Stimulated activated CD8-positive, alpha-beta memory T cell treated with anti-CD3 and anti-CD28 coated beads, Interleukin-4, amount 100 ng/mL, for 1 hour (primary cell): ENCODE measurements at places on chromosomes 12 and 14.

DNA sequence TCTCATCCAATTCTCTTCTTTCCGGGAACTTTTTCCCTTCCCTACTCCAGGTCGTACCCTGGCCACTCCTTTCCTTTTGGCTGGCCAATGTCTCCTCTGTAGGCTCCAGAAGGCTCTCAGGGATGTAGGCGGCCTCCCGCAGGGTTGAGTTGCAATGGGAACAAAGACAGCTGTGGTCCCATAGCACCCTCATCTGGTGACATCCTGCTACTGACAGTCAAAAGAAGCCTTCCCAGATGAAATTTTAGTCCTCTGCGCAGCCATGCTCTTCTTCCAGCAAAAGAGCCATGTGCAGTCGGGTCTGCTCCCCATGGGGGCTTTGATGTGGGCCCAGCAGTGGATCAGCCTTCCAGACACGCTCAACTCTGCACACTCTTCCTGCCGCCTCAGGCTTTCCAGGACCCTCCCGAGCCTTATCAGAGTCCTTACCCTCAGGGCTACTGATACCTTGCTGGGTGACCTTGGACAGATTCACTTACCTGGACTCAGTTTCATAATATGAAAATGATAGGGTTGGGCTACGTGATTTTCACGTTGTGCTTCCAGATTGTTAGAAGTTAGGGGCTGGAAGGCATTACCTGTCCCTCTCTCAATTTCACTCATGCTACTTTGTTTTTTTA is 5.5 kb upstream of the CELA1 start:
- DNase-seq, result no peak

- DNase-seq, result no peak
These were observed 5.3 kb upstream of the GALNT8 start for GRCh38 chr12:4714879-4715278.

GRCh38 chr12:4962539-4963486 is 53.1 kb downstream of the KCNA1 start:
- no peak for DNase-seq

- no peak for DNase-seq
These were observed 824 bp downstream of the DDX55 start for GRCh38 chr12:123602651-123603195.

- no peak for DNase-seq
These were observed 75.3 kb downstream of the BMP4 start for GRCh38 chr14:53881161-53881871.

DNA sequence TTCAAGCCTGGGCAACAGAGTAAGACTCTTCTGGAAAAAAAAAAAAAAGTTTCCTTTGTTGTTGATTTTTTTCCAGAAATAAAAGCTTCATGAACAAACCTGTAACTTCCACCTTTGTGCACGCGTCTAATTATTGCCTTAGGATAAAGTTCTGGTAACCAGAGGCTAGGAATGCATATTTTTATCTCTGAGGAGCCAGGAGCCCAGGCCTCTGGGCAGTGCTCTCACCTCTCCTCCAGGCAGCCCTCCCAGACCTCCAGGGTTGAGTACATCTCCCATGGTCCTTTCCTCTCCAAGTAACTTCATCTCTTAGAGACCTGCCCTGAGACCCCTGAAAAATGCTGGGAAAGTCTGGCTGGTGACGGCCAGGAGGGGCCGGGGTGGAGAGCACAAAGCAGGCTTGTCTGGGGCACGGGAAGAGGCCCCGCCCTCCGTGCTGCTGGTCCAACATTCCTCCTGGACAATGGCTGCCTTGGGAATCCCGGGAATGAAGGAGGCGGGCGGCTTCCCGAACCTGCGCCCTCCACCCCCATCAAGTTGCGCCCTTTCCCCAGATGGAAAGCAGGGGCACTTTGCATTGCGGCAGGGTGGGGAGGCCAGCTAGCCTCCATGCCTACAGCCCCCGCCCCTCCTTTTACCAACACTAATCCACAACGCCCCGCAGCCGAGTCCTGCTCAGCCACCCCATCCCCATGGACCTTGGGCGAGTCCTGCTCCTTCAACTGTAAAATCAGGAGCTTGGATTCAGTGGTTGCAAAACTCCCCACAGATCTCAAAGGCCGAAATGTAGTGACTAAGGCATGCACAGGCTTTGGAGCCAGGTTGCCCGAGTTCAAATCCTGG is 7.3 kb upstream of the FIGNL2 start:
- DNase-seq, result no peak

DNA sequence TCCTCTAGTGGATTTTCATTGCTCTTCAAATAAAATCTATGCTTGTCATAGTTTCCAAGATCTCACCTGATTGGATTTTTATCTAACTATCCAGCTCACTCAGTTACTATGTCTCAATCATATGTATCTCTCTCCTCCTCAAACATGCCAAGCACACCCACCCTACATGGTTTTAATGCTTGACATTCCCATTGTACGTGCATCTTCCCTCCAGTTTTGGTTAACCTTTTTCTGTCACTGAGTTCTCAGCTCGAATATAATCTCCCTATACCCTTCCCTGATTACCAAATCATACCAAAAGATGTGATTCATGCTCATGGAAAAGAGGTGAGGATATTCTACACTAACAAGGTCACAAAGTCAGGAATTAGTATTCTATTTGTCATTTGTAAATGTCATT is 12.0 kb upstream of the PTPRQ start:
- no peak for DNase-seq

DNA sequence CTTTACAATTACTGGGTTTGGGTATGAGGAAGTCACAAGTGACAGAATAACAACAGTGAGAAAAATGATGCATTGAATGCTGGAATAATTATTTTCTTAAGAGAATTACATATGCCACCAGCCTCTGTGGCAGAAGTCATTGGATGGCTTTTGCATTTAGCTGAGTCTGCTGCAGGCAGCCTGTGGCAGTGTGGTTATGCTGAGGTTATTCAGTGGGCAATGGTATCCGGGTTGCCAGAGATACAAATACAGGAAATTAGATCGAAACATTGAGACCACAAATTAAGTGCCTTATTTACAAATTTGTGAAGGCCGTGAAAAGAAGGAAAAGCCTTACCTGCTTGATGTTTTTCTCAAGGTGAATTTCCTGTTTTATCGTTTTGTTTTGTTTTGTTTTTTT is 1050.0 kb downstream of the GALC start:
- no peak for DNase-seq

DNA sequence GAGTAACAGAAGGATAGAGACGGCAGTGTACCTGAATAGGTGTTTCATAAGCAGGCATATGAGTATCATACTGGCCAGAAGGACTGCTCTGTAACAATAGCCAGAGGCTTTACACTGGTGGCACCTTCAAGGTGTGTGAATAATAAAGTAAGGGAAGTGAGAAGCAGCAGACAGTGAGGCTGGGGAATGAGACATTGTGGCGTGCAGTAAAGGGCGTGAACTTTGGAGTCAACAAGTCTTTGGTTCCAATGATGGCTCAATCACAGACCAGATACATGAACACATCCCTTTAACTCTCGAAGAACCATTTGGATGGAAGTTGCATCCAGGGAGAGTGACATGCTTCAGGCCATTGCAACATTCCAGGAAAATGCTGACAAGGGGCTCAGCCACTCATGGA is 32.0 kb upstream of the CCND2 start:
- no peak for DNase-seq

- no peak for DNase-seq
These were observed 124.2 kb upstream of the MIS18BP1 start for GRCh38 chr14:45377166-45377565.

- no peak for DNase-seq
These were observed 392.5 kb downstream of the GLT1D1 start for GRCh38 chr12:129245769-129246168.

GRCh38 chr12:110862329-110862728 is 15.5 kb downstream of the CCDC63 start:
- DNase-seq, result no peak

DNA sequence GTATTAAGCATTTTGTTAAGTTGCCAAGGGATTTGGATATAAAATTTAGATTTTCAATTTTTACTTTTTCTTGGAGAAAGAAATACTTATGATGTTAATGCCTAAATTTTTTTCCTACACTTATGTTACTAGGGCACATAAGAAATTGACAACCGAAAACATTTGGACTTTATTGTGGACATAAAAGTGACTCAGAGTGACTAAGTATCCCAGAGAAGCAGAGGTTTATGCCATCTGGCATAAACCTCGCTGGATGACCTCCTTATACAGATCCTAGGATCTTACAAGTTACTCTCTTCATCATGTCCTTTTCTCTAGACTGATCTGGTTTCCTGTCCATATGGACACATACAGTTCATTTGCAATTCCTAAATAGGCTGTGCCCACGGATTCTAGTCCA is 89.8 kb downstream of the RERG start:
- no peak for DNase-seq

GRCh38 chr14:64680013-64680713 is 24.1 kb upstream of the PLEKHG3 start:
- no peak for DNase-seq

DNA sequence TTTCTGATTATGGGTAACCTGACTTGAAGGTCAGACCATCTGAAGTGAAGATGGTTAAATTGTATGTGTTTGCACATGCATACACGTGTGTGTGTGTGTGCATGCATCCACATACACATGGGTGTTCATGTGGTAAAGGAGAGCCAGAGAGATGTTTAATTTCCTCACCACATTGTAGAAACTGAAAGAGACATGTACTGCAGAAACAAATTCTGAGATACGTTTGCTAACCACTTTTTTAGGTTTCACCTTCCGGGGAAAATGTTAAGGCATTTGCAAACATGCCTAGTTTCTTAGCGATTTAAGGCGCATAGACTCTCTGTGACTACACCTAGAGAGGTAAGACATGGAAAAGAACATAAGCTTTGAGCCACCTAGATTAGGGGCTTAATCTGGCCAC is 362.9 kb downstream of the RAD51B start:
- DNase-seq, result no peak

GRCh38 chr14:95515080-95515489 is 1.4 kb downstream of the SYNE3 start:
- no peak for DNase-seq

DNA sequence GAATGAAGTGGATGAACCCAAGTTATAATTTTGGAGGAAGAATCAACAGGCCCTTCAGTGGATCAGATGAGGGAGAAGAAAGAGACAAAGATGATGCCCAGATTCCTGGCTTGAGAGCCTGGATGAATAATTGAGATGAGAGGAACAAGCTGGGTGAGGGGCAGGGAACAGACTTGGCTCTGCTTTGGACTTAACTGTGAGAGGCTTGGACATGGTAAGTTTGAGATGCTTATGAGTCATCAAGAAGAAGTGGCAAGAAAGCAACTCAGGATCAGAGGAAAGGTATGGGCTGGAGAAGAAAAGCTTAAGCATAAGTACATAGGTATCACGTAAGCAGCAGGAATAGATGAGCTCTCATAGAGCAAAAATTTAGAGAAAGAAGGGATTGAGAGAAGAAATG is 55.3 kb downstream of the FIGNL2 start:
- no peak for DNase-seq

- DNase-seq, result peak; percentile 58
These were observed 741.8 kb downstream of the TMEM121 start for GRCh38 chr14:106268013-106268727.

DNA sequence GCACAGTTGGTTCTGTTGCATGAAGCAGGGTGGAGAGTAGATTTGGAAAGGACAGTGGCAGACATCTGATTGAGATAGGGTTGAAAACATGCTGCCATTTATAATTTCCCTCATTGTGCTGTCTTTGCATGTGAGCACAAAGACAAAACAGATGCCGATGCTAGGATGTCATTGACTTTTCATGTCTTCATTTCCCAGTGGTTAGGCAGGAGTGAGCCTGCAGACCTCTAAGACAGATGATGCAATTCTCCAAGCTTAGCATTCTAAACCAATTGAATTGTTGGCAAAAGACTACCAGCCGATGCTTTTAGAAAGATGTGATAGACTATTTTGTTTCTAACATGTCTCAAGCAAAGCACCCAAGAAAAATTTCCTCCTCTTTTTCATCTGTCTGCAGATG is 37.1 kb upstream of the PELI2 start:
- DNase-seq, result no peak

GRCh38 chr14:101884934-101885576 is 79.3 kb upstream of the DYNC1H1 start:
- DNase-seq, result no peak

DNA sequence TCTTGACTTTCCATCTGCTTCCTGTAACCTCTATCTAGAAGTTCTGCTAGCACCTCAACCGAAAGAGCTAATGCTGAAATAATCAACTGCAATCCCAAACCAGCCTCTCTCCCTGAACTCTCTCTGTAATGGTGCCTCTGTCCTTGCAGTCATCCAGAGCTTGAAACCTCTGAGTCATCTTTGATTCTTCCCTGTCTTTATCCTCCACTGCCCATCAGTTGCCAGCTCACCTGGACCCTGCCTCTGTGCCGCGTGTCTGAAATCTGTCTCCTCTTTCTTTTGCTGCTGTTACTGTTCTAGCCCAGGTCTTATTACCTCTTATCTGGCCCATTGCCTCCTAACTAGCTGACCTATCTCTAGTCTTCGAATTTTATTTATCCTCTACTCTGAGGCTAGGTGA is 15.5 kb downstream of the CLSTN3 start:
- DNase-seq, result no peak

- DNase-seq, result no peak
These were observed 4.3 kb downstream of the DEGS2 start for GRCh38 chr14:100155049-100155621.

- no peak for DNase-seq
These were observed 260.3 kb upstream of the E2F7 start for GRCh38 chr12:77325511-77326236.

GRCh38 chr12:47742253-47742825 is 16.3 kb downstream of the RAPGEF3 start:
- peak; percentile 58 for DNase-seq

- DNase-seq, result no peak
These were observed 200.7 kb upstream of the BCL2L14 start for GRCh38 chr12:11870041-11870451.

DNA sequence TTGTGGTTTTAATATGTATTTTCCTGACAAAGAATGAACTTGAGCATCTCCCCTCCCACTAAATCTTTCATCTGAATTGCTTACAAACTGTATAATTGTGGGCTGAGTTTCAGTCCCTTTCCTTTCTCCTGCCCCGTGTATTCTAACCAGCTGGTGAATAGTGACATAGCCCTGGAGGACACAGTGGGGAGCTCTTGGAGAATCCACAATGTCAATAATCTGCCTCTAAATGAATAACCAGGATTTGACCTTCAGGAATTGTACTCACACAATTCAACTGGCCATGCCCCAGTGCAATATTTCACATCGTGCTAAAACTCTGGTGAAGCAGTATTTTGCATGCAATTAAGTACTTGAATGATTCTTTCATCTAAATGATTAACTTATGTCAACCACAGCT is 177.2 kb downstream of the C12orf42 start:
- no peak for DNase-seq

GRCh38 chr12:78241446-78241845 is 410.8 kb downstream of the NAV3 start:
- DNase-seq, result no peak

GRCh38 chr12:79420146-79420618 is 270.6 kb downstream of the PAWR start:
- no peak for DNase-seq

- no peak for DNase-seq
These were observed 3.1 kb upstream of the LMO3 start for GRCh38 chr12:16608946-16609539.
